ENCODE measurements at places on chromosomes 6 and 20.
A peak's percentile ranks its signal among the peaks of the same experiment; 100 is the strongest.

DNA sequence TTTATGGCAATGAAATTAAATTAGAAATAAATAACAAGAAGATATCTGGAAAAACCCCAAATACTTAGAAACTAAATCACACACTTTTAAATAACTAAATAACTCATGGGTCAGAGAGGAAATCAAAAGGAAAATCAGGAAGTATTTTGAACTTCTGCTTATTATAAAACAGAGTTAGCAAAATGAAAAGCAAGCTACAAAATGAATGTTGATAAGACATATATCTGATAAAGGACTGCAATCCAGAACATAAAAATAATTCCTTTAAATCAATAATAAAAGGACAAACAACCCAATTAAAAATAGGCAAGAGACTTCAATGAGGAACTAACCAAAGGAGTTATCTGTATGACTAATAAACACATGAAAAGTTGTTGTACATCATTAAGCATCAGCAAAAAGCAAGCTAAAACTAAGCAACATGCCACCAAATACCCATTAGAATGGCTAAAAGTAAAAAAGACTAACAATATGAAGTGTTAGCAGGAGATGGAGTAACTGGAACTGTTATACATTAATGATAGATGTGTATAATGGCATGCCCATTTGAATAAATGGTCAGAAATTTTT, 38.9 kb upstream of the STMND1 start:
- DNase-seq = no peak

GRCh38 chr20:875115-875514, 41.0 kb downstream of the ANGPT4 start:
- DNase-seq = no peak

DNA sequence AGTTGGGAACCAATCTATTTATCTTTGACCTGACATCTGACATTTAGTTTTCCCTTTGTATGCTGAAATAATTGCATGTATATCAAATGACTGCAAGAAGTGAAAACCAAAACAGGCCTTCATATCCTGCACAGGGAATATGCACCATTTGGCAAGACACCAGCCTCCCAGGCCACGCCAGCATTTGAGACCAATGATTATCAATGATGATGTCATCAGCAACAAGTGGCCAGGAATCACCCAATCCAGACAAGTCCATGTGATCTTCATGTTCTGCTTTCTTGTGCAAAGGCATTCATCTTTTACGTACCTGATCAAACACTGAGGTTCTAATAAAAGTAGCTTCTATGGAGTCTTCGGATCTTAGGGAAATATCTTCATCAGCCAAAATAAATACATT, 107.4 kb upstream of the TENT5A start:
- peak; percentile 58 for DNase-seq

DNA sequence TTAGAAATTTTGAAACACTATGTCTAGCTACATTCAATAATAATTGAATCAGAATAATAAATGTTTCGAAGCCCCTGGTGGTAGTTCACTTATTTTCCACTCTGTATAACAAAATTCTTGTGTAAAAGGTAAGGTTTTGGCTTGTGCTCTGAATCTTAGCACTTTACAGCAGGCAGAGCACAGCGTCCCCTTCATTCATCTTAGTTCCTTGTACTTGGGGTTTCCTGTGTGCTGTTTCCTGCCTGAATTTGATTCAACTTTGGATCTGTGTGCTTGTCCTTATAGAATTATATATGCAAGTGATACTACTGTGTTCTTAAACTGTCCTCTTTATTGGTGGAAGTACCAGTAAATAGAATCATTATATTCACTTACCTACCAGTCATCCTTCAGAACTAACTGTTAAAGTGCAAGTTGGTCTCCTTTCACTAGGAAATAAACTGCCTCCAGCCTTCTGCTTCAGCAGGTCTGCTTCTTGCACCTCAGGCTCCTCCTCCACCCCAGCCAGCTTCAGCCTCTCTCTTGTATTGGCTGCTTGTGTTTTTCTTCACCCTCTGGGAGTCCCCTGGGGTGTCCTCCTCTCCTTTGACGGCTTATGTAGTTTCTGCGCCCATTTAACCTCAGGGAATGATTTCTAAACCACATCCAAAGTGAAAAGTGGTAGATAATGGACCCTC, 28.8 kb upstream of the TULP4 start:
- DNase-seq = peak; percentile 9

GRCh38 chr6:52063584-52064344, 23.6 kb downstream of the PKHD1 start:
- peak; percentile 48 for DNase-seq

DNA sequence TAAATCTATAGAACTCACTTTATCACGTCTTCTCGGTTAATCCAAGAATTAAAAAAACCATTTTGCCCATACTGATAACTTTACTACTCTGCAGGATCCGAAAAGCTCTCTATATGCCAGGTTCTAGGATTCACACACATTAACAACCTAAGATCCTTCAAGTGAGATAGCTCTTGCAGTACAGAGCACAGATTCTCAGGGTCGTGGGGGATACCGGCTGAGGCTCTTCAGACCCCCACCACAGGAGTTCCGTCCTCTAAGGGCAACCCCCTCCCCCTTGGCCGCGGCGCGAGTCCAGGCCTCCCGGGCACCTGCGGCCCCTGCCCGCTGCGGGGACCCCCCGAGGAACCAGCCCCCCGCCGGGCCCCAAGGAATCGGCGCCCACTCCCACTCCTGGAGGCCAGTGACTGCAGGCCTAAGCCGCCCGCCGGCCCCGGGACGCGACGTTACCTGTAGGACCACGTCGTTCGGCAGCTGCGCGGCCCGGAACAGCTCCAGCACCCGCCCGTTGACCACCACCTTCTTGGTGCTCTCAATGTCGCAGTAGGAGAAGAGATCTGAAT, 892 bp downstream of the REPS1 start:
- DNase-seq = no peak

GRCh38 chr20:15487030-15487429, 1086.2 kb downstream of the KIF16B start:
- DNase-seq = no peak

GRCh38 chr6:17336425-17336824, 55.3 kb downstream of the RBM24 start:
- DNase-seq = peak; percentile 20

DNA sequence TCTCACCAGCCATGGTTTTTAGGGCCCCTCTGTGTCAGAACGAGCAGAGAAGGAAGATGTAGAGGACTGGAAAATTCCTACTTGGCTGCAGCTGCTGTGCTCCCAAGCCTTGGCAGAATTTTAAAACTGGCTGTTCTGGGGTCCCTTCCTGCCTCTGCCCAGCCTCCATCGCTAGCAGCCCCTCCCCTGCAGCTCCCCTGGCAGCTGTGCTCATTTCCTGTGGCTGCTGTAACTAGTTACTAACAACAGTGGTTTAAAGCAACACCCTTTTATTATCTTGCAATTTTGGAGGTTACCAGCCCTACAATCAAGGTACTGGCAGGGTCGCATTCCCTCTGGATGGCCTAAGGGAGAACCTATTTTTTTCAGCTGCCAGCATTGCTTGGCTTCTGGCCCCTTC, 3.7 kb upstream of the CST11 start:
- DNase-seq = no peak

GRCh38 chr6:88983532-88983931, 20.1 kb upstream of the RNGTT start:
- peak; percentile 68 for DNase-seq

DNA sequence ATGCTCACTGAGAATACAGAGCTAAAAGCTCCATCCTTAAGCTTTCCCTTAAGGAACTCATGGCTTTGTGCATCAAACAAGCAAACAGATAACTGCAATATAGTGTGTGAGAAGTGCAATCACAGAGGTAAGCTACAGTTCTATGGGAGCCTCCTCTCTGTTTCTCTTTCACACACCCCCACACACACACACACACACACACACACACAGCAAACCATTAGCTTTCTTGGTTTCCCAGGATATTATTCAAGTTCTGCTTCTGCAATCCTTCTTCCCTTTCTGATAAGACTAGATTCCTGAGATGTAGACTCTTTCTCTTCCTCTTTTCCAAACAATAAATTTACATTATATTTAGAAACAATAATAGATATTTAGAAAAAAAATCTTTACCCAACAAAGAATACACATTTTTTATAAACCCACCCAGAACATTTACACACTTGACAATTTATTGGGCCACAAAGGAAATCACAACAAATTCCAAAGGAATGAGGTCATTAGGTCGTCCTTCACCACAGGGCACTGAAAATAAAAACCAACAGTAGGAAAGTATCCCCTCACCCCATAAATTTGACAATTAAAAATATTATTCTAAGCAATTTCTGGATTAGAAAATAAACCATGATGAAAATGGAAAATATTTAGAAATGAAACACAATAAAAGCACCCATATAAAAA, 9.3 kb upstream of the GFOD1 start:
- DNase-seq = no peak

- DNase-seq = no peak
Measured at GRCh38 chr20:49635166-49635565, 67.2 kb upstream of the PTGIS start.

- DNase-seq = no peak
Measured at GRCh38 chr20:32999603-33000250, 4.5 kb downstream of the SUN5 start.

- DNase-seq = peak; percentile 86
Measured at GRCh38 chr6:119533603-119534279, 184.2 kb upstream of the MAN1A1 start.

GRCh38 chr6:131946404-131946991, 4.7 kb downstream of the CCN2 start:
- DNase-seq = peak; percentile 6

- DNase-seq = no peak
Measured at GRCh38 chr6:24227556-24227955, 101.5 kb downstream of the NRSN1 start.

DNA sequence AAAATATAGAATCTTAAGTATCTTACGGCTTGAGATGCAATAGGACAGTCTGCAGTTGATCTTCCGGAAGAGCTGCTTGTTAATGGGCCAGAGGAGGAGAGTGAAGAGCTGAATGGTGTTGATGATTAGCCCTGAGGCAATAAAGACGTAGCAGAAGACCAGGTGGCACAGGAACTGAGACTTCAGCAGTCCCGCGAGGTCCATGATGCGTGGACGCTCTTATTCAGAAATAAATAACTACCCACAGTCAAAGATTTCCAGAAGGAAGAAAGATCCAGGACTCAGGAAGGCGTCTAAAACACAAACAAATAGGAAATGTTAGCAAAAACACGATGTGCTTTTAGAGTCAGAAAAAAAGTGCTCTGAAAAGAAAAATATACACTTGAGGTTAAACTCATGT, 41.9 kb downstream of the AGPAT4 start:
- DNase-seq = no peak

DNA sequence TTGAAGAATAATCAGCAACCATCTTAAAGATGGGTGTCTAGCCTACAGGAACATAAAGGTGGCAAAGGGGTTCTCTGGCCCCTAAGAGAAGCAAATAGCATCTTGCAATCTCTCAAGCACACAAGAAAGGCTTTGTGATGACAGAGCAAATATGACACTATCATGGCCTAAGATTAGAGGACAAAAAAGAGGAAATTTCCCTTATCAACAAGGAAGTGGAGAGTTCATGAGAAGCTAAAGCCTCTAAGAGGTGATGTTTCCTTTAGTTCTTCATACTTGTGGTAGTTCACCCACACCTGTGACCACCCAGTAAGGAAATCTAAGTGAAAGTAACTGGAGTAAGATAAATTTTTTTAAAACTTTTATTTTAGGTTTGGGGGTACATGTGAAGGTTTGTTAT, 88.4 kb downstream of the OLIG3 start:
- no peak for DNase-seq

GRCh38 chr6:100186552-100186951, 192.5 kb upstream of the MCHR2 start:
- DNase-seq = peak; percentile 41

GRCh38 chr6:106165885-106166485, 79.8 kb downstream of the PRDM1 start:
- DNase-seq = peak; percentile 53

GRCh38 chr20:59829054-59829785, 104.2 kb downstream of the SYCP2 start:
- DNase-seq = no peak

DNA sequence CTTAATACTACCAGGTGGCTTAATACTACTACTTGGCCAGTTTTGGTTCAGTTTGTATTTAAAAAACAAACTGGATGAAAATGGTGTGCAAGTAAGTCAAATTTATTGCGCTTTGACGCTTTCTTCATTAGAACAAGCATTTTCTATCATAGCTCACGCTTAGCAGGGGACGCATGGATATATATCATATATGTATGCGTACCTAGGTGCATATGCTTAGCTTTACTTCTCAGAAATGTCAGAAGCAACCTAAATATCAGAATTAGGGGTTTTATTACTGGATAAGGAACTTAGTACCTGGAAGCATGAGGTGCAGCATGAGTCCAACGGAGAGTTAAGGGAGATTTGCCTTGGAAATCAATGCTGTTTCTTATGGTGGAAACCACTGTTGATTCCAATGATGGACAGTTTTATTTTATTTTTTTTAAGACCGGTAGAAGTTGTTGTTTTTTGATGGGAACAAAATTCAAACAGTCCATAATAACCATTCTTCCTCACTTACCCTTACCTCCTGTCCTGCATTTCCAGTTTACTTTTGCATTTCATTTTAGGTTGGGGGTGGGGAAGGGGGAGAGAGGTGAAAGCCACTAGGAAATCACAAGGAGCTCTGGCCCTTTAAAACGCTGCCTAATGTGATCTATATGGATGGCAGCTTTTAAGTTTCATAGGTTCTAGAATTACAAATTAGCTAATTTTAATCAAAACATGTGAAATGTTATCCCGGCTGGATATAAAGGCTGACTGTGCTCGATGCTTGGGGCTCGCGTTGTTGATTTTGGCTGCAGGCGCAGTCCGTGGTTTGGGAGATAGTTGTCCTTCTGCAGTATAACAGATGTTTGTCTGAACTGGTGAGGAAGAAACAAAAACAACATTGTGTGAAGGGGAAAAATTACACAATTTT, 2.1 kb downstream of the SOBP start:
- DNase-seq = peak; percentile 91

GRCh38 chr6:160765412-160765811, 63.4 kb downstream of the PLG start:
- no peak for DNase-seq

GRCh38 chr6:168545428-168545827, 104.4 kb downstream of the SMOC2 start:
- no peak for DNase-seq

GRCh38 chr6:33794910-33795623, 6.1 kb upstream of the LEMD2 start:
- no peak for DNase-seq

GRCh38 chr6:119768201-119768600, 418.6 kb upstream of the MAN1A1 start:
- DNase-seq = no peak

GRCh38 chr6:136290410-136291010, 864 bp upstream of the BCLAF1 start:
- DNase-seq = peak; percentile 90

GRCh38 chr6:97705568-97705967, 422.6 kb upstream of the MMS22L start:
- DNase-seq = peak; percentile 17

- DNase-seq = no peak
Measured at GRCh38 chr6:141303907-141304306, 828.8 kb upstream of the GJE1 start.

DNA sequence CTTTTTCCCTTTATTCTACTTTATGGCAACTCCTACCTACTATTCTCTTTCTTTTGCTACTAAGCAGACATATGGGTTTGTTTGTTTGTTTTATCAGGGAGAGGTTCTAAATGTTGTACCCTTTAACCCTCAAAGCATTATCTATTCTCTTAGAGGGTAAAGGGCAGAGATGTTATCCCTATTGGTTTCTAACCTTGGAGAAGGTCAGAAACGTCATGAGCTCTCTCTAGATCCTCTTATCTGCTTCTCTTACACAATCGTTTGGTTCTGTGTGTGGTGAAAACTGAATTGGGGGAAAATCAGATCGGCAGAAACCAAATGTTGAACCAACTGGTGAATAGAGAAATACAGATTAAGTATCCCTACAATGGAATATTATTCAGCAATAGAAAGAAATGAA, 6.4 kb upstream of the MPC1 start:
- DNase-seq = no peak

Data from fibroblast of mammary gland (primary cell).